Osteoblast (primary cell): ENCODE measurements at places on chromosomes 3 and 15.
A peak's percentile ranks its signal among the peaks of the same experiment; 100 is the strongest.

DNA sequence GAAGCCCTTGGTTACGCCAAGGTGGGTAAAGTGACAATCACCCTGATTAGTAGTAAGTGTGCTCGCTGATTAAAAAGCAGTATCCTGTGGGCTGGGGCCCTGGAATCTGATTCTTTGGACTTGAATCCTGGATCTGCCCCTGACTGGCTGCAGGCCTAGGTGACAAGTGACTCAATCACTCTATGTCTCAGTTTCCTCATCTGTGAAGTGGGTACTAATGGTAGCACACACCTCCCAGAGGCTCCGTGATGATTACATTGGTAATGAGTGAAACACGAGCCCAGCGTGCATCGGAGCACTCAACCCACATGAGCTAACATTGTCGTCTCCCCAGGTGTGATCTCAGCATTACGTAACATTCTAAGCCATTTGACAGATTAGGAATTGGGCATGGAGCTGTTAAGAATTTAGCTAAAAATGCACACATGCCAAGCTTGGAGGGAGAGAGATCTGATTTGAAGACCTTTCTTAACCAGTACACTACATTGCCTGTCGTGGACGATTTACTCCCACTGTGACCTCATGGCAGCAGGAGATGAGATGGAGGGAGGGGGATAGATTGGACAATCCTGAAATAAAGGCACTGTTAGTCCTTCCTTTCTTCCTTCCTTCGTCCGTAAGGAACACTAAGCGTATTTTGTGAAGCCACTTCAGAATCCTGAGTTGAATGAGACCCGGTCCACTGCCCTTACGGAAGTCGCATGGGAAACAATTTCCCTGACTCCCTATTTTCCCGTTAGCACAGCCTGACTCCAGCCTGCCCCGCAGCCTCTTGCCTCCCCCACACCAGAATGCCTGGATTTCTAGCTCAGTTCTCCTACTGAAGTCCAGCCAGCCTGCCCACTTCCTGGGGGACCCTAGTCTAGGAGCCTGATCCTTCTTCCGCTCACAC is 32.1 kb downstream of the MGLL start:
- DNase-seq, result no peak

DNA sequence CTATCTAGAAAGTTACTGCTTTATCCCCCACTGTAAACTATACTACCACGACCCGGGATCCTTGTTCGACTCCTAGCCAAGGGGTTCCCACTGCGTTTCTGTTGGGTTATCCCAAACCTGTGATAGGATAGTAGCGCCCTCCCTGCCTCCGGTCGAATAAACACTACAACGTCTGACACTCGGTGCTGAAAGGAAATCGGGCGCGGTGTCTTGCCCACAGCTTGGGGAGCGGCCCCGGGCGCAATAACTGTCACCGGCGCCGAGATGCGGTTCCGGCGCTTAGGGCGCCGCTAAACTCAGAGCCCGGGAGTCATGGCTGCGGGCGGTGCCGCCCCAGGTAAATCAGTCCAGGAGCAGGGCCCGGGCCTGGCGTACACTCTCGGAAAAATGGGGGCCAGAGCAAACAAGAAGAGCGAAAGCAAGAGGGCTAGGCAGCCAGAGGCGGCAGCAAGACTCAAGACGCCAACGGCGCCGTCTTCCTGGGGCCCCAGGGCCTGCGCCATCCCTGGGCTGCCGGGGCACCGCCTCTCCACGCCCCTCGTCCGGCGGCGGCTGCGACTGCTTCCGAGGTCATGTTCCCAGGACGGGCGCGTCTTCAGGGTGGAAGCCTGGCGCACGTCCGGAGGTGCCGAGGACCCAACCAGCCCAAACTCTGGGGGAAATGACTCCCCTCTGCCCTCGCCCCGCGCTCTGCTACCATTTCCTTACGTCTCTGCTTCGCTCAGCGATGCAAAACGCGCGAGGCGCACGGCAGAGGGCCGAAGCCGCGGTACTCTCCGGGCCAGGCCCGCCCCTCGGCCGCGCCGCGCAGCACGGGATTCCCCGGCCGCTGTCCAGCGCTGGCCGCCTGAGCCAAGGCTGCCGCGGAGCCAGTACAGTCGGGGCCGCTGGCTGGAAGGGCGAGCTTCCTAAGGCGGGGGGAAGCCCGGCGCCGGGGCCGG is at the start of gene DUT:
TSS of gene DUT (plus strand) at position 575 of the 941 bp plus-strand sequence. CDS start at position 662, 87 bp downstream.
- peak; percentile 92 for DNase-seq

DNA sequence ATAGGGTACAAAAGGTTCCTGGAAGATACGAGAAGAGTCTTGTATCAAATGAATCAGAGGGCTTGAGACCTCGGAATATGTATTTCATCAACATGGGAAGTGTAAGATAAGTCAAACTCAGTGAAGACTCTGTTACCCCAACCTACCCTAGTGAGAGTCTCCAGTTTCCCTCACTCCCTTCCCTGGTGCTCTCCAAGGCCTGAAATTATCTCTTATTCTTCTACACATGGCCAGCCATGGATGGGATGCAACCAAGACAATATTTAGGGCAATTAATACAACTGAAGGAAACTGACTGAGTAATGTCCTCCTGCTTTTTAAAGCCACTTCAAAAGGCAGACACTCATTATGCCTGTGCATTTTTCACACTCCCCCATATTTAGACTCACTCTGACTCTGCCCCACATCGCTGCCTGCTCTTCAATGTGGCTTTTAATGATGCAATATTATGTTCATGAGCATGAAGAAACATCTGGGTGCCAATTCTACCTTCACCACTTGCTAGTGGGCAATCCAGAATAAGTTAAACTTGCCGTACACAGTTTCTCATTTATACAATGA is 137.1 kb upstream of the THBS1 start:
- no peak for DNase-seq

DNA sequence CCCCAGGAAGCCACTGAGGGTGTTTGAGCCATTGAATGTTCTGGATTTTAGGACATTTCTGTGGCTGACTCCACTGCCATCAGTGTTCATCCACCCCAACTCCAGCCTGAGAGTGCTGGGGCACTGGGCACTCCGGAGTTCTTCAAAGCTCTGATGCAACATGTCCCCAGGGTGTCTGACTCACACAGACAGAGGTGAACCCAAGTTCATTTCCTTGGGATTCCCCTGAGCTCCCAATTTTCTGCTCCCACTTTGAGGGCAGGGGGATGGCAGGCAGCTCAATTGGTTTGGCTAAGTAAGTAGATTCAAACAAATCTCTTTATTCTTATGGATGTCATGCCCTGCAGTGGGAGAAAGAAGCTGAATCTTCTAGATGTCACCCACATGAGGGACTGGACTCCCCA is 2.2 kb downstream of the STRA6 start:
- DNase-seq, result peak; percentile 95

DNA sequence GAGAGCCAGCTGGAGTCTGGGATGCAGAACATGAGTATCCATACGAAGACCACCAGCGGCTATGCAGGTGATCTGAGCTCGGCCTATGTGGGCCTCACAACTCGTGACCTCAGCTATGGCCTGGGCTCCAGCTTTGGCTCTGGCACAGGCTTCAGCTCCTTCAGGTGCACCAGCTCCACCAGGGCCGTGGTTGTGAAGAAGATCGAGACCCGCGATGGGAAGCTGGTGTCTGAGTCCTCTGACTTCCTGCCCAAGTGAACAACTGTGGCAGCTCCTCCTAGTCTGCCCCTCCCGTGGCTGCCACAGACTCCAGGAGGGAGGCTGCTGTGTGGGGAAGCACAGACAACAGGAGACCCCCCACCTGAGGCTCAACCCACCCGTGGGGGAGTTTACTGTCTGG is 3.6 kb upstream of the KPNA4 start:
- no peak for DNase-seq

GRCh38 chr15:30956216-30957124 is 35.0 kb downstream of the MTMR10 start:
- peak; percentile 22 for DNase-seq

DNA sequence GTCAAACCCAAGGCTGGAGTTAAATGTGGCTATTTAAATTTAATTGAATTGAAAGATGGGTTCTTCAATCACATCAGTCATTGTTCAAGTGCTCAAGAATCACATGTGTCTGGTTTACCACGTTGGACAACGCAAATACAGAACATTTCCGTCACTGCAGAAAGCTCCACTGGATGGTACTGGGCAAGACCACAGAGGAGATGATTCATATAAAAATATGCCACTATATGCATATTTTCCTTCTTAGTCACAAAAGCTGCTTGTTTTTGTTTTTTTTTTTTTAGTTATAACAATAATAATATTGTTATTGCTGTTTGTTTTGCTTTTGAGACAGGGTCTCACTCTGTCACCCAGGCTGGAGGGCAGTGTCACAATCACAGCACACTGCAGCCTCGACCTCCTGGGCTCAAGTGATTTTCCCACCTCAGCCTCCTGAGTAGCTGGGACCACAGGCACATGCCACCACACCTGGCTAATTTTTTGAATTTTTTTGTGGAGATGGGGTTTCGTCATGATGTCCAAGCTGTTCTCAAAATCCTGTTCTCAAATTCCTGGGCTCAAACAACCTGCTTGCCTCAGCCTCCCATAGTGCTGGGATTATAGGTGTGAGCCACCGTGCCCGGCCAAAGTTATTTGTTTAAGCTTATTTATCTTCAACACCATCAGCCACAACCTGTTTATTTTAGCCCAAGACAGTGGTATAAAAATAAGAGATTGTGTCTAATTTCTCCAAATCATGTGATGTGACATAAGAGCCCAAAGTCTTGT is 19.4 kb downstream of the RTP3 start:
- no peak for DNase-seq

DNA sequence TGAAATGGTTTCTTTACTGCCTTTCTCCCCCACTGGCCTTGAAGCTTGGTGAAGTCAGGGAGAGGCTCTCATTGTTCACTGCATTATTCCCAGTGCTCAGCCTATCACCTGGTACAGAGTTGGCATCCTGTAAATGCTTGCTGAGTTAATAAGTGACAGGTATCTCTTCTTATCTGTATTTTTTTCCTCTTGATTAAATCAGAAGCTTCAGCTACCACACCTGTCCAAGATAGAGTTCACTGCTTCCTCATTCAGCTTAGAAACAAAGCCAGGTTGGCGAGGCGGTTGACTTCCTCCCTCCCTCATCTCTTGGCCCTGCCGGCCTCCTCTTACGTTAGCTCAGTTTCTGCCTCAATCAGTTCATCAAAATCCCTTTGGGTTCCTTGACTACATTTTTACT is 142.8 kb downstream of the LIPC start:
- DNase-seq, result no peak

DNA sequence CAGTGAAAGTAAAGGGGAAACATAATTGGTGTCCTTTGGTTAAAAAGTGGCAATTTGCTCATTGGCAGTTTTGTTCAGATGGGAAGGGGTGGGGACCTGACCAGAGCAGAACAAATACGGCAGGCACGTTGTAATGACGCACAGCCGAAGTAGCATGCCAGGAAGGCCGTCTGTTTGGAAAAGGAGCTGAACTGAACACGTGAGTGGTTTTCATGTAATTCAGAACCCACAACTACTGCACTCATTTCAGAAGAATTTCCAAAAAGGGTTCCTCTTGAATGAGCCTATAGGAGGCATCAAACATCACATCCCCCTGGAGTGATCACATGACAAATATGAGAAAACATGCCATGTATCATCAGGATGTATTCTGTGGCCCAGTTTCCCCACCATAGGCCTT is 42.9 kb upstream of the LMCD1 start:
- peak; percentile 78 for DNase-seq

GRCh38 chr3:129015388-129016105 is 14.4 kb downstream of the EFCC1 start:
- DNase-seq, result no peak

DNA sequence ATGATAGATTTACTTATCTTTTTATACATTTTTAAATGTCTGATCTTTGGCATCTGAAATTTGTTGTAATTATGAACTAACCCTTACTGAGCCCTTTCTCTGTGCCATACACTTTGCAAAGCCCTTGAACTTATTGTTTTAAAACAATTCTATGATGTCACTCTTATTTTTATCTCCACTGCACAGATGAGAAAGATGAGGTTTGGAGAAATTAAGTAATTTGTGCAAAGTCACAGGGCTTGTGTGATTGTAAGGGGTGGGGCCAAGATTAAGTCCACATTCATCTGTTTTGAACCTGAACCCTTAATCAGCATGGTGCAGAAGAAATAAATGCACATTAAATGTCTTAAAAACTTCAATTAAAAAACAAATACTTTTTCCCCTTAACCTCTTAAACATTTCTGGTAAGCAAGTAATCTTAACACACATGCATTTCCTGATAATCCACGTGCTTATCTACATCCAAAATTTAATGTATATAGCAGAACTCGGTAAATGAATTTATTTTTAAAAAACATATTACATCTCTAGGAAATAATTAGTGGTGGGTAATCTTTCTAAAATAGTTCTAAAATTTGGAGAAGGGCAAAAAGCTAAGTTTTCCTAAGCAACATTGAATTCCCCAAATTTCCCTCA is 189.8 kb upstream of the TBC1D5 start:
- DNase-seq, result no peak

- no peak for DNase-seq
Measured at GRCh38 chr3:126968391-126969390, 14.2 kb upstream of the PLXNA1 start.

DNA sequence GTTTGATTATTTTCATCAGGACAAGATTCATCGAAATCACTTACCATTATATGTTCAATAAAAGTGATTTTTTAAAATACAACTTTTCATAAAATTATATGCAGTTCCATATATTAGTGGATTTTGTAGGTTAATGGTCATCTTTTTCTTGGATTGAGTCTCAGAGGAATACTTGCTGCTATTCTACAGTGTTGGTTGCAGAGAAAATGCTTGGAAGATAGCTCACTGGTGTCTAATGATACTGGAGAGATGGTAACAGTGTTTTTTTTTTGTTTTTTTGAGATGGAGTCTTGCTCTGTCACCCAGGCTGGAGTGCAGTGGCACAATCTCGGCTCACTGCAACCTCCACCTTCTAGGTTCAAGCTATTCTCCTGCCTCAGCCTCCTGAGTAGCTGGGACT is 143.3 kb downstream of the TCF12 start:
- no peak for DNase-seq
